ENCODE measurements at places on chromosomes 11 and 22.

DNA sequence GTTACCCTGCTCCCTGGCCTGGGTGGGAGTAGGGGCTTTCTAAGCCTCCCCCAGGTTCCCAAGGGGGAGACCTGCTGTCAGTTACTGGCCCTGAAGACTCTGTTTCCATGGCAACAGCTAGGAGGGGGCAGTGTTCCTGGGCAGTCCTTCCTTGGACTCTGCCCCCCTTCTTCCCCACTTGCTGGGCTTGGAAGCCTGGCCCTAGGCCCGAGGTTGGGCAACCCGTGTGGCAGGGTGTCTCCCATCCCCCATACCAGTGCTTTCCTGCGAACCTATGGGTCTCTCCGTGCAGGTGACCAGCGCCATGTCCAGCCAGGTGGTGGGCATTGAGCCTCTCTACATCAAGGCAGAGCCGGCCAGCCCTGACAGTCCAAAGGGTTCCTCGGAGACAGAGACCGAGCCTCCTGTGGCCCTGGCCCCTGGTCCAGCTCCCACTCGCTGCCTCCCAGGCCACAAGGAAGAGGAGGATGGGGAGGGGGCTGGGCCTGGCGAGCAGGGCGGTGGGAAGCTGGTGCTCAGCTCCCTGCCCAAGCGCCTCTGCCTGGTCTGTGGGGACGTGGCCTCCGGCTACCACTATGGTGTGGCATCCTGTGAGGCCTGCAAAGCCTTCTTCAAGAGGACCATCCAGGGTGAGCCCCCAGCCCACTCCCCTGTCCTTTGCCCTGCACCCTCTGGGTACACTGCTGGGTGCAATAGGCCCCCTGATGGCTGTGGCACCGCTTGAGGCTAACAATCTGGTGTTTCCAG, 1.7 kb downstream of the ESRRA start:
- no peaks in the 10 kb centered on the region for H3K27me3 ChIP-seq
- H3K27ac ChIP-seq: no peak overlapping the region
- H3K36me3 ChIP-seq: peaks cover 8% of the 10 kb centered on the region
- no peak for DNase-seq
- H3K4me1 ChIP-seq: peaks cover 18% of the 10 kb centered on the region

GRCh38 chr11:11659567-11660362, 38.0 kb upstream of the GALNT18 start:
- no peaks in the 10 kb centered on the region for H3K4me1 ChIP-seq
- no peak overlapping the region for H3K27ac ChIP-seq
- H3K27me3 ChIP-seq: no peaks in the 10 kb centered on the region
- H3K4me3 ChIP-seq: no peak overlapping the region

DNA sequence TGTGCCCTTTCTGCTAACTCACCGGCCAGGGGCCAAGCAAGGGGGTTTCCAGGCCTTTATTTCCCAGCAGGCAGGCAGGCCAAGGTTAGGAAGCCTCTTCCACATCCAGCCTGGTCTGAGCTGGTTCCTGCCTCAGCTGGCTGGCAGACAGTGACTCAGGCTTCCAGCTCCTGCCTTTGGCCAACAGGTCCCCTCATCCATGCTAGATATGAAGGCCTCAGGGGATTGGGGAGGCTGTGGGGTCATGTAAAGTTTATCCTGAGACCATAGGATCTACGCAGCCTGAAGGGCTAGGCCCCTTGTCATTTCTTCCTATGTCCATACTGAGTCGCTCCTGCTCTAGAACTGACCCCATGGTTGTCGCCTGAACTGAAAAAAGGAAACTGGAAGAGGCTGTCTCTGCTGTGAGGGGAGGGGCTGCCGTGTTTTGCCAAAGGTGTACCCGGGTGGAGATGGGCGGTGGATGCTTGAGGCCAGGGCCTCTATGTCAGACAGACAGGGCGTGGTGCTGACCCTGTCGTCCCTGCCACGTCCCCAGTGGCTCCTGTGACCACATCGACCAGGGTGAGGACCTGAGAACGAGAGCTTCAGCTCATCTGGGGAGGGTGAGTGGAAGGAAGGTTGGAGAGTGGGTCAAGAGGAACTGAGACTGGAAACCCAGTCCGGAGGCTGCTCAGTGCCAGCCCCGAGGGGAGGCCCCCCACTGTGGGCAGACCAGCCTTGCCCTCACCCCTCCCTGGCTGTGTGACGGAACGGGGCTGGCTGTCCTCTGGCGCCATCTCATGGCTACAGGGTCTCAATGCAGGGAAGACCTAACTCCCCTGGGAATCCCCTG, 17.0 kb downstream of the P2RY6 start:
- peaks cover 28% of the 10 kb centered on the region for H3K4me1 ChIP-seq
- no peak overlapping the region for H3K4me3 ChIP-seq
- DNase-seq: peak; percentile 73
- H3K36me3 ChIP-seq: peaks cover 7% of the 10 kb centered on the region
- H3K27ac ChIP-seq: peak overlapping the region; percentile 58
- H3K27me3 ChIP-seq: no peaks in the 10 kb centered on the region

DNA sequence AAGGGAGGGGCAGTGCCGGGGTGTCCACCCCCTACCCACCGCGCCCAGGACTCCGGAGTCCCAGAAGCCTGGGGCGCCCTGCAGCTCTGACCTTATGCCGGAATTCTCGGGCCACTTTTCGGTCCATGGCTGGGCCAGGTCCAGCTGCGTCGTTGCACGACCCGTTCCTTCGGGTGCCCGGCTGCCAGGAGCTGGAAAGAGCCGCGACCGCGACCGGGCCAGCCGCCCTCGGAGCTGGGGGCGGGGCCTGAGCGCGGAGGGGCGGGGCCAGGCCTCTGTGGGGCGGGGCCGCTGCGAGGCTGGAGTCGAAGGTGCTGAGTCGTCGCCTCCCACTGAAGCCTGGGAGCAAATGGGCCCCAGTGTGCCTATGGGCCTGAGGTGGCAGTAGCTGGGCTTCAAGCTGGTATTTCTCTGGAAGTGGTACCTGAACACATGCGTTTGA, at the start of gene USH1C:
Gene USH1C, minus strand, starts transcription at position 236 of the 442 bp plus-strand sequence. Its CDS starts 109 bp downstream, at position 127.
- H3K36me3 ChIP-seq: no peaks in the 10 kb centered on the region
- no peaks in the 10 kb centered on the region for H3K27me3 ChIP-seq
- H3K4me3 ChIP-seq: no peak within 1 kb of the TSS
- peaks cover 15% of the 10 kb centered on the region for H3K4me1 ChIP-seq

DNA sequence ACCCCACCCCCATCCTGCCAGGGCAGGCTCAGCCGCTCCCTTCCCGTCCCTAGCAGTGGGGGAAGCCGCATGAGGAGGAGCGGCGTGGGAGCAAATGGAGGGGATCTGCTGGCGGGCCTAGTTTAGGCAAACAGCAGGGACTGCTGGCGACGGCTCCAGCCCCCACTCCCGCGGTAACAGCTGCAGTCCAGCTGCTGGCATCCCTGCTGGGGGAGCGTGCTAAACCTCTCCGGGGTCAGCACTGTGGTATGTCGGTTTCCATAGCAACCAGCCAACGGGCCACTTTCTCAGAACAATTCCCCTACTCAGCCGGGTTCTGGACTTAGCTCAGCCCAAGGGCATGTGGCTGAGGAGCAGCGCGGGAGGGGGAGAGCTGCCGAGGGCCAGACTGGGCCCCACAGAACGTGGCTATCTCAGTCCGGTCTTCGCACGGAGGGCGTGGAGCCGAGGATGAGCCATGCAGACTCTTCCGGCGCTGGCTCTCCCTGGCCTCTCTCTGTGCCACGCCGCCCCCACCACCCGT, 98.8 kb downstream of the PKNOX2 start:
- peaks cover 27% of the 10 kb centered on the region for H3K4me1 ChIP-seq
- no peaks in the 10 kb centered on the region for H3K36me3 ChIP-seq
- H3K27me3 ChIP-seq: no peaks in the 10 kb centered on the region
- H3K4me3 ChIP-seq: no peak overlapping the region
